ENCODE measurements at places on chromosomes 4 and X.

DNA sequence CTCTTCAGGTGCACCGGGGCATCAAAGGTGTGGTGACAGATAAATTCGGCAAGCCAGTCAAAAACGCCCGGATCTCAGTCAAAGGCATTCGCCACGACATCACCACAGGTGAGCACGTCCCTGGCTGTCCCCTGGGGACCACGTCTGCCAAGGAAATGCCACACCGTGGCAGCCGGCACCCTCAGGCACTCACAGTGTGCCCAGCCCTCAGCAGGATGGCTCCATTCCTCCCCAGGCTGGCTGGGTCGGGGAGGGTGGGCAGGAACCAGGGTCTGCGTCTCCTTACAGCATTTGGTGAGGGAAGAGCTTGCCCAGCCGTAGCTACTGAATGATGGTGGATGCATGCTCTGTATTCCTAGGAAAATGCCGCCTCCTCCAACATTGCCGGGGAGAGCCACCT is 25.9 kb downstream of the CPZ start:
- DNase-seq = no peak

GRCh38 chrX:41922431-41923151 is 763 bp downstream of the CASK start:
- DNase-seq = no peak

- no peak for DNase-seq
Measured at GRCh38 chr4:44965435-44966095, 239.2 kb upstream of the GNPDA2 start.

DNA sequence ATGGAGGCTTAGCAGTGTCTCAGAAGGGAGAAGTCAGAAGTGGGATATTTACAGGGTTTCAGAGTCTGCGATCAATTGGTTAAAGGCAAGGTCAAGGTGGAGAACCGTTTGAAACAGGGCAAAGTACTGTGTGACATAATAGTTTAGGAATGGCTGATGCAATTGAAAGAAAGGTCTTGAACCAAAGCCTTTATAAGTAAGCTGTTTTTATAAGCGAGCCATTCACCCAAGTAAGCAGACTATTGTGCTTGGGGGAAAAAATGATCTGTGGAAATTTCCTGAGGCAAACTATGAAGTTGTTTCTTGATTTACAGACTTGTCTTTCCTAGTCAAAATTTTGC is 327.3 kb downstream of the CAMK2D start:
- DNase-seq = no peak

- no peak for DNase-seq
Measured at GRCh38 chr4:105594099-105595010, 41.9 kb downstream of the ARHGEF38 start.

GRCh38 chr4:3802571-3803474 is 36.6 kb downstream of the ADRA2C start:
- DNase-seq = no peak

GRCh38 chrX:30253257-30253656 is 6.3 kb downstream of the MAGEB1 start:
- DNase-seq = no peak

- no peak for DNase-seq
Measured at GRCh38 chr4:77917601-77918000, 55.0 kb downstream of the MRPL1 start.

GRCh38 chrX:21741869-21742701 is 15.8 kb downstream of the SMPX start:
- no peak for DNase-seq

DNA sequence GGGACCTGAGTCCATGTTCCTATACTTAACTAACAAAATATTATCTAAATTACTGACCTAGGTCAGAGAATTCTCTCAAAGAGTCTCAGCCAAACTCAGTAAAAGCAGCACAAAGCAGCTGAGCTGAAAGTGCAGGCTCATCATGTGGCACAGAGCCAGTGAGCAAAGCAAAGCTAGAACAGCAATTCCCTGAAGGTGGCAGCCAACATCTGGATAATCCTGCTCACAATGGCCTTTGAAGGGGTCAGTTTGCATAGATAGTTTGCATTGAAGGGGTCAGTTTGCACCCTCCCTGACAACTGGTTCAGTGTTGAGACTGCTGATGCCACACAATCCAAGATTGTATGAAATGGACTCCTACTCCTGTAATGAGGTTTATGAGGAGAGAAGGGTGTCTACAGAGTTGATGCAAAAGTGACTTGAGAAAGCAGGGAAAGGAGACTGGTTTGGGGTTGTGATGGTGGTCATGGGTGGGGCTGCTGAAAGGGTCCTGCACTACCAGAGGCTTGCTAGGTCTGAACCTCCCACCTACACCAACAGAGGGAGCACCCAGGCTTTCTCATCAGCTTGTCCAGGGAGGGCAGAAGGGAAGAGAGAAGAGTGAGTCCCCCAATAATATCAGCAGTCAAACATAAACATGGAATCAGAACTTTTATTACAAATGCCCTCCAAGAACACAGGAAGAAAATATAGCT is 39.7 kb downstream of the TRIM61 start:
- no peak for DNase-seq

Data from NCI-H1417 treated with DMSO at 0.1 percent for 48 hours (cell line).